ENCODE measurements at places on chromosomes 3 and 15. TPM values are rescaled to one million over a fixed set of nuclear protein-coding genes. Genes with fewer than 3 reads are reported as not detected.

DNA sequence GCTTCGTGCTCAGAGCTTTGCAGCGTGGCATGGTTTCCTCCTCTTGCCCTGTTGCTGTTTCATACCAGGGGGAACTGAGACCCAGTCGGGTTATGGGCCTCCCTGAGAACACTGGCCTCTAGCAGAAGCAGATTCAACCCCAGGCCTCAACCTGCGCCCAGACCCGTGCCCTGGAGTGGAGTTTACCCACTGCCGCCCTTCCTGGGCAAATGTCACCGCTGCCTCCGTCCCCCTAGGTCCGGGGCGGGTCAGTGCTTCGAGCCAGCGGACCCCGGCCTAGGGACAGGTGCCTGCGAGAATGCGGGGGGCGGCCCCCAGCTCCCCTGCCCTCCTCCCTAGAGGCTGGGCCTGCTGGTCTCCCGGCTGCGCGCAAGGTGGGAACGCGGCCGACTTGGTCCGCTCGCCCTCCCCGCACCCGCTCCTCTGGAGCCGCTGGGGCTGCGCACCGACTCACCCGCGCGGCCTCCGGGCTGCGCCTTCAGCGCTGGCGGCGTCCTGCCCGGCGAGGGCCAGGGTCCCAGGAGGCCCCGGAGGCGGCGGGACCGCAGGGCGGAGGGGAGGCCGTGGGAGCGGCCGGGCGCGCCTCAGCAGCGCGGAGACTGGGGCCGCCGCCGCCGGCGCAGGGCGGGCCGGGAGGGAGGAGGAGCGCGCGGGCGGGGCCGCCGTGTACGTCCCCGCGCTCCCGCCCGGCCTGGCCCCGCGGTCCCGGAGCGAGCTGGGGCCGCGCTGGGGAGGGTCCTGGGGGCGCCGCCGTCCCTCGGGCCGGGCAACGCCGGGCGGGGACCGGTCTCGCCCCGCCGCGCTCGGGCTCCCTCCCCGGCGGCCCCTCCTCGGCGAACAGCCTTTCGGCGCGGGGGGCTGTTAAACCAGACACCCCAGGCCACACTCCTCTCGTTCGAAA is at the start of gene PIGZ:
PIGZ (minus strand) TSS at position 601 of the 901 bp plus-strand sequence. CDS start 16,802 bp downstream, outside the sequence.
- DNase-seq = no peak

DNA sequence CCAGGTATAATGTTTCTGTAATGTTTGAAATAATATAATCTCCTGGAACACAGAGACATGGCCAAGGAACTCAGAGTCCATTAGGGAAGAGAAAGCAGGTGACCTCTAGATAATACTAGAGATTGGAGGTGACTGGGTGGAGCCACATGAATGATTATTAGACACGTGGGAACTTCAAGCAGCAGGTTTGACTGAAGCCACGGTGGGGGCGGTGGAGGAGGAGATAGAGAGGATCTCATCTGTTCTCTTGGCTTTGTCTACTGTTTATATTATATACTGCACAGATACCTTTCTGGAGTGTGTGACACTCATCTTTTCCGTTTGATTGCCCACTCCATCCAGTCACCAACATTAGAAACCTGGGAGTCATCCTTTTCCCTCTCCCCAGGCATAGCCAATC is 33.7 kb downstream of the KIF7 start:
- DNase-seq = no peak

DNA sequence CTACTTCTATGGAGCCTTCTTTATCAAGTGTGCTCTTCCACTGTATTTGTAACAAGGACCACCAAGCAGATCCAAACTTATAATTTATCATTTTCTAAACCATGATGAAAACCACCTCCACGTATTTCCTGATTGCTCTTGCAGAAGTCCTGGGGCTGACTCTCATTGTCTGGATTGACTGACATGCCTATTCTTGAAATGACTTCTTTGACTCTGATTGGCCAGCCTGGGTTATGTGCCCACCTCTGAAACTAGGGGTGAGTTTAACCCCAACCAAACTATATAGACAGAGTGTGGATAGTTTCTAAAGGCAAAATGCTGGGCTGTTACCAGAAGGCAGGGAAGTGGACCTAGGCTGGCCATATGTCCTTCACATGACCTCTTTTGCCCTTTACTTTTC is 12.7 kb downstream of the TMPRSS7 start:
- no peak for DNase-seq

DNA sequence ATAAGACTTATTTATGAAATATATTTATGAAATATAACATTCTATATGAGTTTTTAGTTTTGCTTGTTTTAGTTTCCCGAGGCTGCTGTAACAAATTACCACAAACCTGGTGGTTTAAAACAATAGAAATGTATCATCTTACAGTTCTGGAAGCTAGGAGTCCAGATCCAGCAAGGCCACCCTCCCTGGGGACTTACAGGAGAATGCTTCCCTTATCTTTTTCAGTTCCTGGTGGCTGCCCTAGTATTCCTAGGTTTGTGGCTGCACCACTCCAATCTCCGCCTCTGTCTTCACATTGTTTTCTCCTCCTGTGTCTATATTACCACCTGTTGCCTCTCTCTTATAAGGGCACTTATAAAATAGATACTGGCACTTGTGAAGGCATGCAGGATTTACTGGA is 877.8 kb downstream of the TUSC7 start:
- DNase-seq = no peak

- no peak for DNase-seq
Observed at GRCh38 chr3:105526360-105527111, 159.8 kb downstream of the ALCAM start.

The DISP2 gene
- total RNA-seq = not detected

DNA sequence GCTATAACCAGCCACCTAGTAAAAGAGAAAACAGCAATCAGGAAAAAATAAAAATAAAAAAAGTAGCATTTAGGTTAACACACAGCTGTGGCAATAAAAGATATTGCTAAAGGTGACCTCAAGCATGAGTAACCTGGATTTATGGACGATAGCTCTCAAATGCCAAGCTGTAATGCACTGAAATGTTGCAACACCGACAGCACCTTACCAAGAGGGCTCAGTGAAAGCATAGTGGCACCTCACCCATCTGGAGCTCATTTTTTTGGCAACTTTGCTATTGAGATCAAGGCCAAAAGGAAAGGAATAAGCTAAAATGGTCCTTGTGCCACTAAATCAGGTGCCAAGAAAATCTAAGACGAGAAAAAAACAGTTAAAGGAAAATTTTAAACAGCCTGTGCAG is 2.5 kb downstream of the HACD2 start:
- DNase-seq = no peak

DNA sequence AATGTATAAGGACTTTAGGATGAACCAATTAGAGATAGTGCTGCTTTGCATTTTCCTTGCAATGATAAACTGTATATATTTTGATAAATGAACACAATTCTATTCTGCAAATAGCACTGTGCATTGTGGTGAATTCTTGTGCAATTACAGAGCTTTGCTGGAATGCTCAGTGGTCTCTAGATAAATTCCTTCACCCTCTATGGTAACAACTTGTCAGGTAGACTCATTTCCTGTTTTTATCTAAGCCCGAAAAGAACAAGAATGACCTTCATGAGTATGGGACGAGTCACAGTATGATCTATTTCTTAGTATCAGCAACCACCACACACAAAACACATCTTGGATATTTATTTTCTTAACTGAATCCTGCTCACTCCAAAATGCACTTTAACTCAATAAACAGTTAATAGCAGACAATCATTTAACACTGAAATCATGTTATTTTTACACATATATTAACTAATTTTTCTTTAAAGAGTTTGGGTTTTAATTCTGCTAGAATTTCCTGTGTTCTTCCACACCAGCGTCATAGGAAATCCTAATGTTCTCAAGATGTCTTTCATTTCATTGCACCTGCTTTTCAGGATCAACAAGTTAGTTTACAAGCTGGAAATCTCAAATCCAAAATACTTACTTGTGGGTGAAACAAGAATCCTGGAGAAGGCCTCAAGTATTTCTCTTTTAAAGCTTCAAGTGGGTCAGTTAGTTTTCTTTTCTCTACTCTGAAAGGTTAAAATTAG is 551.2 kb downstream of the MECOM start:
- no peak for DNase-seq

DNA sequence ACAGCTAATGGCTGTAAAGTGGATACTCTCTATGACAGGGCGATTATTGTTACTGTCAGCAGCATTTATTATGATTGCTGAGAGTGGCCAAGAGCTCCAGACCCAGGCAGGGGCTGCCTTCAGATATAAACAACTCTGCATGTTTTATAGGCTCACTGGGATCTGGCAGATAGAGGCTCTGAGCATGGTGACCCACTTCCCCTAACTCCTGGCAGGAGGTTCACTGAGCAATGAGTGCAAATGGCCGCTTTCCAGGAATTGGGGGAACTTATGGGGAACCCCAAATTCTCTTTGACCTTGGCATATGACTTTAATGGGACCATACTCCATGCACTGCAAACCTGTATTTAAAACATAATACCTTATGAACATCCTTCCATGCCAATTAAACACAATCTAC is 59.0 kb downstream of the SCN5A start:
- DNase-seq = no peak

GRCh38 chr15:99135194-99135593 is 30.3 kb downstream of the SYNM start:
- DNase-seq = no peak

DNA sequence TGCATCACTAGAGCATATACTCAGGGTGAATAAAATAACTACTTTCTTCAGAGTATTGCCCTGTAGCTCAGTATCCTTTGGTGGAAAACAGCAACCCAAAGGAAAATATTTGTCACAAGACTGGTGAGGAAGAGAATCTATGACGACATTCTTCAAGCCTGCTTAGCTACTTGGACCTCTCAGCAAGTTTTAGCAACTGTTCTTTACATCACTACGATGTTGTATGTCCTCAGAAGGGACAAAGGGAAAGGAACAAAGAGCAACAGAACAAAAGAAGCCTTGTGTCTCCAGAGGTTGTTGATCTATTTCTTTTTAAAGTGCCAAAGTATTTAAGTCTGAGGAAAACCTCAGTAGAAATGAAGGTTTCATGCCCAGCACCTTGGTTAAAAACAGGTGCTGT is 746.7 kb downstream of the NAALADL2 start:
- DNase-seq = no peak

The NOX5 gene
- 0.19 TPM for total RNA-seq

- DNase-seq = no peak
Observed at GRCh38 chr3:177607589-177607988, 410.3 kb upstream of the TBL1XR1 start.

DNA sequence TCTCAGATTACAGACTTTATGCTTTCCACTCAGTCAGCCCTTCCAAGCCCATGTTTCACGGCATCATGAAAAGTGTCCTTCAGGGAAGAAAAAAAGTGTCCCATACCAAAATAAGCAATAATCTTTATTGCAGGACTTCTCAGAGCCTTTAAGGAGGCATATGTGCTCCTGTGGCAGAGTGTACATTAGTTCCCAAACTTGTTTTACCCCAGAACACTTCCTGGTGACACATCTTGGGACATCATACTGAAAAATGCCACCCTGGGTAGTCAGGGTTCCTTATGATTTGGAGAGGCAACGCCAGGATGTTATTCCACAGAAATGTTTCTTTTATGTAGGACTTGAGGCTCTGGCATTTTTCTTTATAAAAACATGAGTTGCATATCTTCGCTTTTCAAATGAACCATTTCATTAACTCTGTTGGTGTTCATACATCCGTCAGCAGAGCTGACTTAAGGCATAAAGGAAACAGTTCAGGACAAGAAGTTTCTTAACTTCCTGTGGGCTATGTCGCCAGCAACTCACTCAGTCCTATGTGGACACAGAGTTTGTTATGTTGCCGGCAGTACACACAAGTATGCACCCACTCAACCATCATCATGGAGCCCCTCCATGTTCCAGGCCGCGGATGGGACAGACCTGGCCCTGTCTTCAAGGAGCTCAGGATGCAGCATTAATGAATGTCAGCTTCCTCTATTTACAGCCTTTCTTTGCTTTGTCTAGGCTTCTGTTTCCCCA is 63.8 kb downstream of the CASR start:
- DNase-seq = no peak

The IL20RB gene
- 101 TPM for total RNA-seq

The MINAR1 gene
- 0.38 TPM for total RNA-seq

GRCh38 chr3:63673111-63673510 is 20.6 kb downstream of the SNTN start:
- DNase-seq = no peak

The SMCO1 gene
- total RNA-seq = not detected

DNA sequence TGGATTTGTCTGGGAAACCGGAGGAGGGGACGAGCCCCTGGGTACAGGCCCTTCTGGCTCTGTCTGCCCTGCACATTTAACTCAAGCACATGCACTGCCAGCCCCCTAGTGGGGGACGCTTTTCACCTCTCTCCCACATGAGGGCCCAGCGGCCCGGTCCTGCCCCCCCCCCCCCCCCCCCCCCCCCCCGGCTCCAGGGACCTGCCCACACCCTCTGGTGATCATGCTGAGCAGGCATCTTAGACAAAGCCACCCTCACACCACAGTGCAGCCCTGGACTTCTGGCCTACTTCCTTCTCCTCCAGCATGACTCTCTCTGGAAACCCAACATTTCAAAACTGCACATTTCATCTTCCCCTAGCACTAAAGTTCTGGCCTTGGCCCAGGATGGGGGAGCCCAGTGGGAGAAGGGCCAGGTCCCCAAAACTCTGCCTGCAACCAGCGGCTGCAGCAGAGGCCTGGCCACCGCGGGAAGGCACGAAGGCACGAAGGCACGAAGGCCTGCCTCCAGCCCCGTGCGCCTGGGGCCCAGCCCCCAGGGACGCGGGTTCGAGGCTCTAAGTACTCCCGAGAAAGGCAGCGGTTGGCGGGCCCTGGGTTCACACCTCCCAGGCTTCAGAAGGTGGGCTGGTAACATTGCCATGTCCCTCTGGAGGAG is 14.1 kb downstream of the KLF15 start:
- DNase-seq = no peak
